ENCODE measurements at places on chromosomes 5 and 9. TPM values are rescaled to one million over a fixed set of nuclear protein-coding genes. Genes with fewer than 3 reads are reported as not detected.
A peak's percentile ranks its signal among the peaks of the same experiment; 100 is the strongest.

GRCh38 chr5:10485897-10486296 lies 44.2 kb downstream of the ROPN1L start:
- DNase-seq = no peak

DNA sequence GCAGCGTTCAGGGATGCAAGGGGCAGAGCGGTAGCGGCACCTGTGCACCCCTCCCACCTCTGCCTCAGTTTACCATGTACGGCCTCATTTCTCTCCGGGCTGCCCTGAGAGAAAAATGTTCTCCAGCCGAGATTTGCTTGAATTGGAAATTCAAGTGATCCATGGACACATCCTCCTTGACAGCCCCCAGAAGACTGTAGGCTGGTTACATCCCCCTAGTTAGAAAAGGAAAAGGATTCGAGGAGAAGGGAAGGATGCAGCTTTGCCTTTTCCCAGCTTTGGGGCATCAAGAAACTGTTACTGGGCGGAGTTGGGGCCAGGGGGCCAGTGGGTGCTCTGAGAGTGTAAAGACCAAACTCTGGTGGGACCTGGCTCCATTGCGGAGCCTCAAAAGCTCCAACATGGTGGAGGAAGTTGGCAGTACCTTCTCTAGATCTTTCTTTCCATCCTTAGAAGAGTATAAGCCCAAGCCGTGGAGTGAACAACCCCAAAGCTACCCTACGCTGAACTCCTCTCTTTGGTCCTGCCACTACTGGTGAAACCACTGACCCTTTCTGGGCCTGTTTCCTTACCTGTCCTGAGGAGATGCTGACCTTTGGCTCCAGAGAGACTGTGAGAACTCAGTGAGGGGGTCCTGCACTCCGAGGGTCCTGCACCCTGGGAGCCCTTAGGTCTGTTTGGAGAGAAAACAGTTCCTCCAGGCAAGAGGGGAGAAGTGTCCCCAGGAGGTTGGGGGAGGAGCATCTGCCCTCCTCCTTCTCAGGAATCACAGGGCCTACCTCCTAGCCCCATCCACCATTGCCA lies 1.0 kb upstream of the BARX1 start:
- no peak for DNase-seq

GRCh38 chr9:78131969-78132700 lies 100.5 kb upstream of the GNAQ start:
- no peak for DNase-seq

GRCh38 chr5:36870399-36871040 lies 6.0 kb upstream of the NIPBL start:
- DNase-seq = no peak

- no peak for DNase-seq
Measured at GRCh38 chr9:90546200-90546599, 96.4 kb downstream of the DIRAS2 start.

GRCh38 chr5:72265032-72265877 lies 54.8 kb downstream of the MRPS27 start:
- DNase-seq = no peak

DNA sequence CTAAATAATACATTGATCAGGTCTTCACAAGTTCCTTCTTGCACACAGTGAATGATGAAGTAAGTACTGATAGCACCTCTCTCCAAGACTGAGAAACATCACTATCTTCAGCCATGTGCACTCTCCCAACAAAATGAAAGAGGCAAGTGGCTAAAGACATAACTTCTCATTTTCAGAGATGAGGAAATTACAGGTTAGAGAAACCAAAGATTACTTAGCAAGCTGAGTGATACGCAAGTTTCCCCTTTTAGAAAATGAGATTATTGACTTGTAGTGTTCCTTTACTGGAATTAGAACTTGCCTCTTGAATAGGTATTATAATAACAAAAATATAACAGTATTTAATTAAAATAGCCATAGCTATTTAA lies 21.6 kb downstream of the CEMIP2 start:
- no peak for DNase-seq

GRCh38 chr9:89462817-89463683 lies 34.9 kb downstream of the SEMA4D start:
- DNase-seq = no peak

GRCh38 chr5:57817001-57817453 lies 334.4 kb upstream of the ACTBL2 start:
- DNase-seq = no peak

GRCh38 chr5:3276896-3277295 lies 318.7 kb upstream of the IRX1 start:
- DNase-seq = no peak

DNA sequence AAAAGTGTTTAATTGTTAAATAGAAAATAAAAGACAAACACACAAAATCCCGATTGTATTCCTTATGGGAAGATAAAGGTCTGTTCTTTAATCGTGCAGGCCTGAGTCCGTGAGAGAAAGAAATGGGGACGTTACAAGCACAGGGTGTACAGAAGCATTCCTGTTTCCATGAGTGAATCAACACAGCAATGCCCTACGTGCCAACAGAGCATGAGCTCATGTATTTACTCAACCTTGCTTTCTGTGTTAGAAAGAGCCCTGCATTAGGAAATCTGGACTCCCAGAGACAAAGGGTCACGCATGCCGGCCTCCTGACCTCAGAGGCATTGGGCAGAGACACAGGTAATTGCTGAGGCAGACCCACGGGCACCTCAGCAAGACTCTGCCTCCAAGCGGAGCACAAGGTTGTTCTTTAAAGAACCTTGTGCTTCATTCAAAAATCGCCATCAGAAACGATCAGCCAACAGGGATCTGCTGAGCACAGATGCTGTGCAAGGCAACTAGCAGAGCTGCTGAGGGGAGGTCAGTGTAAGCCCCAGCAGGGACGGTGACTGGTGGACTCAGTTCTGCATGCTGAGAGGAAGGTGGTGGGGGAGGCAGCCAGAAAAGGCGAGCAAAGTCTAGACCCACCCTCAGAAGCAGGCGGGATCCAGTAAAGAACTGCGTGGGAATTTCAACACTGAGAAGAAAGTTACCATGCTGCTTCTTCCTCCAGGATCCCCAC lies 101.0 kb downstream of the TLE1 start:
- no peak for DNase-seq

DNA sequence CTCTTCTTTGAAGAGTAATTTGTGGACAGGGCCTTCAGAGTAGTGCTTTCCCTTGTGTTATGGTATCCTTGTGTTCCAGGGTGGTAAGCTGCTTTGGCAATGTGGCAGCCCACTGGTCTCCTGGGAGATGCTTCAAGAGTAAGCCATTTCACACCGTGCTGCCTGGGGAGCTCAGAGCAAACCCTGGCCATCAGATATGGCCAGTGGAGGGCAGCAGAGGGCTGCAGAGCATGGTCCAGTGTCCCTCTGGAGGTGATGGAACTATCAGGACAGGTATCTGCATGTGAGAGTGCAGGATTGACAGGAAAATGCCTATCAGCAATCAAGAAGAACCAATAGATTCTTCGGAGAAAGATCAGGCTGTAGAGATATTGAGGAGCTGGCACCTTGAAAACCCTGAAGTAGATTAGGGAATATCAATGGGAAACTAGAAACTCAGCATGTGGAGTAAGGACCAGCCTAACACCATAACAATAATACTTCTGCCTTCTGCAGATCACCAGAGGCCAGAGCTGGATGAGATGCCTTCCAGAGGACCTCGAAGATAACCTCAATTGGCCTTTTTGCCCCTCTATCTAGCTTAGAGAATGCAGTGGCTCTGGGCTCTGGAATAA lies 90.8 kb downstream of the PLPPR1 start:
- DNase-seq = no peak

- DNase-seq = no peak
Measured at GRCh38 chr5:141960018-141960417, 2.0 kb upstream of the PCDH12 start.

DNA sequence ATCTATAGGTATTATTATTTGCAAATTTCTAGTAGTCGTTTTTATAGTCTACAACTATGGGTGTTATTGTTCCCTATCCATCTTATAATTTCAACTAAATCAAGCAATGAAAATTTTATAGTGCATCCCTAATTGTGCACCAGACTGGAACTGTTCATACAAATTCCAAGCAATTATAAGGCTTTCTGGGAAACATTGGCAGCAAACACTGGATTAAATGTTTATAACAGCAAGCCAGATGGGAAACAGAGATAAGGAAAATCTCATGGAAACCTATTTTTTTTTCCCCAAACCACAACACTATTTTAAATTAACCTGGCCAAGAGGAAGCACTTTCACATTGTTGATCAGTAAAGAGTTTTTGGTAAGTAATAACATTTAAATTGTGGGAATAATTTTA lies 524.3 kb downstream of the RASEF start:
- DNase-seq = no peak

DNA sequence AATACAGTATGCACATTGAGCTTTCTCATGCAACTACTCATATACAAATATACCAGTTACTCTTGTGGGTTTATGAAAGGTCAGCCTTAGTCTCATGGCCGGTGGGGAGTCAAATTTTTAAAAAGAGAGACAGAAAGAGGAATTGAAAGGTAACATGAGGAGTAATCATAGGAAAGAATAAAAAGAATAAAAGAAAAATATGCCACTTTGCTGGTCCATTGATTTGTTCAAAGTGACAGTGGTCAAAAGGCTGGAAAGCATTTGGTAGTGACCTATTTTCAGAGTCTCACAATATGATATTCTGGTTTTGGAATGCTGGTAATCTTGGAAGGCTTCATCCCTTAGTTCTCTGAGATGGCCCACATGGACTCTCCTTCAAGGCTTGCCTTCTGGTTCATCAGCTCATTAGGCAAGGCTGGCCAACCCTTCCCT lies 67.0 kb downstream of the ZNF366 start:
- no peak for DNase-seq

GRCh38 chr9:23823269-23823668 lies 2.8 kb downstream of the ELAVL2 start:
- DNase-seq = no peak

- no peak for DNase-seq
Measured at GRCh38 chr5:142319105-142319504, 5.7 kb downstream of the SPRY4 start.

GRCh38 chr9:103702572-103702971 lies 391.5 kb upstream of the SMC2 start:
- no peak for DNase-seq

GRCh38 chr9:133356391-133357091 lies at the start of the genes SURF1 and SURF2:
Gene SURF1 (minus strand): TSS chr9:133356487. CDS start chr9:133356453, 34 bp downstream.
Gene SURF2 (plus strand): TSS chr9:133356550. CDS start chr9:133356593, 43 bp downstream.
- peak; percentile 96 for DNase-seq

GRCh38 chr9:106916466-106917235 lies 53.7 kb downstream of the ZNF462 start:
- no peak for DNase-seq

DNA sequence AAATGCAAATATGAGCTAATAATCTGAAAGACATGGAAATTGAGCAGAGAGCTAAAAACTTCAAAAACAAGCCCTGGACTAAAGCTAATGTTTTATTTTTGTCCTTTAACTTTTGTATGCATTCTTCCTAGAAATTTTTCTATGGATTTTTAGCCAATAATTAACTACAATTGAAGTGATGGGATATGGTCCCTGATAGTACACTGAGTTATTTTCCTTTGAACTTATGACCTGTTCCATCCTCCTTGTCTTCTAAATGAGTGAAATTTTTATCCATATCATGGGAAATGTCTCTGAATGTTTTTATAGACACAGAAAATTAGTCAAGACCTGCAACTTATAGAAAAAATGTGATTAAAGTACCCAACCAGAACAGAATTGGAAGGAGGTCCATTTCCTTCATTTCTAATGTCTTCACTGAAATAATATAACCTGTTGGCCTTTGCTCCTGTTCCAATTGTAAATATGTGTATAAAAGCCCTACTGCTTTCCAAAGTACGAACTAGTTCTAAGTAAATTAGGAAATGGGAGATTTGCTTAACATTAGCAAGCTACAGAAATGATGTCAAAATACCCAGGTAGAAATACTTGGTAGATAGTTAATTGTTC lies 11.3 kb upstream of the ERAP2 start:
- DNase-seq = no peak

DNA sequence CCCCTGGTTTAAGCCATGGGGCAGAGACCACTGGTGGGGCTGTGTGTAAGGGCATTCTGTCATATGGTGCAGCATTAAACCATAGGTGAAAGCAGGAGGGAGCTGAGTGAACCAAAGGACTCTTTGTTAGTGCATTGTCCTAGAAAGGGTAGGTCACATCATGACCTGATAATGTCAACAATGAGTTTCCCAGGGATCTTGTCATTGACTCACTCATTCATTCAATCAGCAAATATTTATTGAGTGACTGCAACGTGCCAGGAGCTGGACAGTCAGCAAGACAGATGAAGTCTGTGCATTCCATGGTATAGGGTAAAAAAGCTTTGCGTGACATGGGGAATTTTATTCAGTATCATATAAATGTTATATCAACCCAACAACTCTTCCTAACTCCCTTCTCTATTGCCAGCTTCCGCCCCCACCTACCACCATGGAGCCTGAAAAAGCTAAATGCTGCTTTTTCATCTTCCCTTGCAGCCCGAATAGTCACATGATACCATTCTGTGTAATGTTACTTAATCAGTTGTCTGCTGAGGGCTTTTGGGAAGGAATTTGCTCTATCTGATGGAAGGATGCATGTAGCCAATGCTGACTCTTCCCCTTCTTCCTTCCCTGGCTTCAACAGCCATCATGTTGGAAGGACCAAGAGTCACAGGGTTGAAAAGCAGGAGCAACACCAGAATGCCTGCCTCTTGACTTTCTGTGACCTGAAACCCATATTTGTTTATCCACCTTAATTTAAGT lies 11.5 kb upstream of the OTULINL start:
- no peak for DNase-seq

DNA sequence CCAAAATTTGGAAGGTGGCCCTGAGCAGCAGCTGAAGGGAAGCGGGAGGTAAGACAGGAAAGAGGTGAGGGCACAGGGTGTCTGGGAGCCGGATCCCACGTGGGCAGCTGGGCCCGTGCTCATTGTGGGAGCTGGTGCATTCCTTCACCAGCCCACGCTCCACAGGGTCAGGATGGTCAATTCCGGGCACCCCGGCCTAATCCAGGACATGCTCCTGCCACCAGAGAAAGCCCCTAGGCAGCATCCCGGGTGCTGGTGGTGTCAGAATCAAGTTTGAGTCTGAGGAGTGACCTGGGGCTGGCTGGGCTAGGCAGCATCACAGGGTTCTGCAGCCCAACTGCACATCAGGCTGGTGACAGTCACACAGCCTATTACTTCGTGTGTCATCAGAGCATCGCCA lies 7.1 kb upstream of the PDCD6 start:
- DNase-seq = no peak

DNA sequence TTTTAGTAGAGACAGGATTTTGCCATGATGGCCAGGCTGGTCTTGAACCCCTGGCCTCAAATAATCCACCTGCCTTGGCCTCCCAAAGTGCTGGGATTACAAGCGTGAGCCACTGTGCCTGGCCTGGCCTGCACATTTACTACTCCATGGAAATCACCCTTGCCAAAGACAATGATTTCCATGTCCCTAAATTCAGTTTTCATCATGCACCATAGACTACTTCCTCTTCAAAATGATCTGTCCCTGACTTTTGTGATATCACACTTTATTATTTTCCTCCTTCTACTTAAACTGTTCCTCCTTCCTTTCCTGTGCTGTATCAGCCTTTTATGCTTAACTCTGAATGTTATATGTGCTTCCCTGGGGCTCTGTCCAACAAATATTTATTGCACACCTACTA lies 20.3 kb downstream of the SLC28A3 start:
- no peak for DNase-seq

- DNase-seq = no peak
Measured at GRCh38 chr9:130185490-130186031, 13.4 kb downstream of the NCS1 start.

The HAVCR2 gene
- total RNA-seq = 4.1 TPM

The MARCOL gene
- total RNA-seq = not detected

The SMIM33 gene
- not detected for total RNA-seq

The PRSS3 gene
- total RNA-seq = 1.4 TPM

The ZNF354C gene
- 7.9 TPM for total RNA-seq

The CYLC2 gene
- total RNA-seq = not detected

The PAX5 gene
- not detected for total RNA-seq

The SLIT3 gene
- 86.6 TPM for total RNA-seq

The TPRN gene
- 10.0 TPM for total RNA-seq

The FST gene
- total RNA-seq = 16.4 TPM

The GFI1B gene
- not detected for total RNA-seq

The TAF11L8 gene
- not detected for total RNA-seq

The UCK1 gene
- total RNA-seq = 51.0 TPM

Data from esophagus muscularis mucosa (tissue), 4 donors.